SK-N-DZ (cell line): ENCODE measurements at places on chromosomes 13 and 19.
A peak's percentile ranks its signal among the peaks of the same experiment; 100 is the strongest.

- DNase-seq = no peak
Measured at GRCh38 chr19:44772959-44773358, 4.7 kb upstream of the CBLC start.

GRCh38 chr13:74761801-74762757 is 627.9 kb upstream of the KLF12 start:
- DNase-seq = no peak

- DNase-seq = no peak
Measured at GRCh38 chr13:109684824-109685202, 101.6 kb downstream of the IRS2 start.

GRCh38 chr13:29513002-29513980 is 82.2 kb downstream of the SLC7A1 start:
- no peak for DNase-seq

- peak; percentile 52 for DNase-seq
Measured at GRCh38 chr19:7862413-7862951, 11.7 kb downstream of the PRR36 start.

DNA sequence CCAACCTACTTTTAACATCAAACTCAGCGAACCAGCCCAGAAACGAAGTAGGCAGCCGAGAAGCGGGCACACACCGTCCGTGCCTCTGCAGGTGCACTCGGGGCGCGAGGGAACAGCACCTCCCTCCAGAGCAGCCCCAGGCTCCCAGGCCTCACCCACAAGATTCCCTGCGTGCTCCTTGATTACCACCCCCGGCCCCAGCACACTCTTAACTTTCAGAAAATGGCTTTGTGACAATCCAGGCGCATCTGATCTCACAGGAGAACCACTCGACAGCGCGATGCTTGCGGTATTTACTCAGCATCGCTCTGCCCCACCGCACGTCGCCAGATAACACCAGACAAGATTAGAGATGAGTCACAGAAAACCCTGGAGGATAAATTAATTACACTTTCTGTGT is 134.9 kb upstream of the SPACA7 start:
- DNase-seq = no peak

DNA sequence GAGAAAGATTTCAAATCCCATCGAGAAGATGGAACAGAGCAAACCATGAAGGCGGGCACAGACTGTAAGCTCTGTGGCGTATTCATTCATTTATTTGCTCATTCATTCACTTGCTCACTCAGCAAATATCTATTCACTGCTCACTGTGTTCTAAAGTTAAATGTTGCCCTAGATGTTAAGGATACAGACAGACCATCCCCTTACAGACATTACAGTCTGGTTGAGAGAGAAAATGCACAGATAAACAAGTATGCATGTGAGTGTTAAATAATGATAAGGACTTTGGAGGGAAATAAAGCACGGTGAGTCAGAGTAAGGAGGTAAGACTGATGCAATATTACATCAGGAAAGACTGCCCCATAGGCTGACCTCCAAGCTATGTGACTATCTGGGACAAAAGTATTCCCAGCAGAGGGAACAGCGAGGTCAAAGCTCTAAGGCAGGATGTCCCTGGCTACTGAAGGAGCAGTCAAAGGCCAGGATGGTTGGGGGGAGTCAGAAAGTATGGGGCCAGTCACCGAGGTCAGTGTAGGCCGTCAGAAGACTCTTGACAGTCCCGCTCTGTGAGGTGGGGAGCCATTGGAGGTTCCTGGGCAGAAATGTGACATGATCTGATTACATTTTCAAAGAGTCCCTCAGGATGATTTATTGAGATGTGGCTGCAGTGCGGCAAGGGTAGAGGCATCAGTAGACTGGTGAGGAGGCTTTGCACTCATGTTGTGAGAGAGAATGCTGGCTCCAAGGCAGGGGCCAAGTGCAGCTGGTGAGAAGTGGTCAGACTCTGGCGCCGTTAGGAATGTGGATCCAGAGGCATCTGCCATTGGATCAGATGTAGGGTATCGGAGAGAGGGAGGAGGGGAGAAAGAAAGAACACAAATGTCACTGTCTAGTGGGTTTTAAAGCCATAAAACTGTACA is 37.9 kb downstream of the MBNL2 start:
- DNase-seq = peak; percentile 54

DNA sequence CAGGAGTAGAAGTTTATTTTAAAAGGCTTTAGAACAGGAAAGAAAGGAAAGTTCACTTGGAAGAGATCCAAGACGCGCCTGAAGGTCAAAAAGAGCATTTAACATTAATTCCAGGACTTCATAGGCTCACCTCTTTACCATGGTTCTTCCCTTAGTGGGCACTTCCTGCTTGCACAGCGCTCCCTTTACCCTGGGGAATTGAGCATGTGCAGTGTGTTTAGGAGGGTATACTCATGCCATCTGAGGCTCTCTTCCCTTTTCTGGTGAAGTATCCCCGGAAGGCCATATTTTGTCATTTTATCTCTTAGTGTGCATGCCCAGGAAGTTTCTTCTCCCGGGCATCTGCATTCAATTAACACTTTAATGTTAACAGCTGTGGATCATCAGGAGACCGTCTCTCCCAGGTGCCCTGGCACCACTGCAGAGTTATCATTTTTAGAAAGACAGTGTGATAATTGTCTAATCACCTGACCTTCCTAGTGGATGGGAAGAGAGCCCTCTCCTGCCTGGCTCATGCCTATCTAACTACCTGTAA is 66.1 kb upstream of the ABCC4 start:
- no peak for DNase-seq

- DNase-seq = no peak
Measured at GRCh38 chr19:29560313-29561075, 34.7 kb downstream of the VSTM2B start.
